Psoas muscle (tissue), 8 donors: ENCODE measurements at places on chromosomes 11 and 22.

GRCh38 chr11:73991471-73992006, 8.9 kb upstream of the UCP2 start:
- no peak for DNase-seq
- H3K27ac ChIP-seq = no peak overlapping the region
- H3K36me3 ChIP-seq = no peaks in the 10 kb centered on the region
- H3K27me3 ChIP-seq = no peaks in the 10 kb centered on the region
- no peak overlapping the region for H3K4me3 ChIP-seq

DNA sequence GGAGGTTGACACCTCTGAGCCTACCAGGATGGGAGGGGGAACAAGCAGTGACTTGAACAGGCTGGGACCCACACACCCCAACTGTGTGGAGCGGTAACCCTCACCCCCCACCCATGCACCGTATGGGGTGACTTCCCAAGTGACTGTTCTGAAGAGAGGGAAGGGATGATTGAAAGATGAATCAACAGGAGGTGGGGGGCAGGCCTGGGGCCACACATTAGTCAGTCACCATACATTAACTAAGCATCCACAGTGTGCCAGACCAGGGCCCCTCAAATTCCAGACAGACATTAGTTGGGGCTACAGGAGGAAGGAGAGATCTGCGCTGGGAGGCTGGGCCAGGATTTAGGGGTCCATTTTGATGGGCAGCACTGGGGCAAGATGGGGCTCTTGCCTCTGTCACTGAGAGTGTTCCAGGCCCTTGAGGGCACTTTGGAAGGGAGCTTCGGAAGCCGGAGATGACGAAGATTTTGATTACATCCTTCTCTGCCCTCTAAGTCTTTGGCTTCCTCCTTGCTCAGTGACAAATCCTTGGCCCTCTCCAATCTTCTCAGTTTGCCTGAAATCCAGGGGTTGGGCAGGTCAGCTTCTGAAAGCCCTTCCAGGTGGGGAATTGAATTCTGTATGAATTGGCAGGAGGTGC, 966 bp downstream of the SMTN start:
- DNase-seq = no peak
- no peaks in the 10 kb centered on the region for H3K27me3 ChIP-seq
- H3K4me3 ChIP-seq = peak overlapping the region; percentile 89
- peaks cover 27% of the 10 kb centered on the region for H3K4me1 ChIP-seq

GRCh38 chr11:69698362-69698761, 5.5 kb downstream of the FGF19 start:
- no peak overlapping the region for H3K4me3 ChIP-seq
- no peak overlapping the region for H3K27ac ChIP-seq
- no peak for DNase-seq
- no peaks in the 10 kb centered on the region for H3K4me1 ChIP-seq

- H3K27ac ChIP-seq = no peak overlapping the region
- H3K4me3 ChIP-seq = no peak overlapping the region
- no peak for DNase-seq
- H3K27me3 ChIP-seq = peaks cover 4% of the 10 kb centered on the region
- peaks cover 27% of the 10 kb centered on the region for H3K4me1 ChIP-seq
These were observed 5.0 kb downstream of the SLC5A1 start for GRCh38 chr22:32048069-32048468.
